ENCODE measurements at places on chromosomes 6 and 20. TPM values are rescaled to one million over a fixed set of nuclear protein-coding genes. Genes with fewer than 3 reads are reported as not detected.
A peak's percentile ranks its signal among the peaks of the same experiment; 100 is the strongest.

The RNF39 gene
- not detected for total RNA-seq

The WFDC10B gene
- total RNA-seq, result not detected

The SLC4A11 gene
- total RNA-seq, result 0.55 TPM

The CCND3 gene
- total RNA-seq, result 24.4 TPM

The CNKSR3 gene
- 11.7 TPM for total RNA-seq

The ATXN1 gene
- 3.9 TPM for total RNA-seq

The ADRM1 gene
- 90.4 TPM for total RNA-seq

The MLN gene
- total RNA-seq, result not detected

The SLC17A1 gene
- not detected for total RNA-seq

The RNF144B gene
- total RNA-seq, result 0.59 TPM

The GSTA3 gene
- total RNA-seq, result not detected

DNA sequence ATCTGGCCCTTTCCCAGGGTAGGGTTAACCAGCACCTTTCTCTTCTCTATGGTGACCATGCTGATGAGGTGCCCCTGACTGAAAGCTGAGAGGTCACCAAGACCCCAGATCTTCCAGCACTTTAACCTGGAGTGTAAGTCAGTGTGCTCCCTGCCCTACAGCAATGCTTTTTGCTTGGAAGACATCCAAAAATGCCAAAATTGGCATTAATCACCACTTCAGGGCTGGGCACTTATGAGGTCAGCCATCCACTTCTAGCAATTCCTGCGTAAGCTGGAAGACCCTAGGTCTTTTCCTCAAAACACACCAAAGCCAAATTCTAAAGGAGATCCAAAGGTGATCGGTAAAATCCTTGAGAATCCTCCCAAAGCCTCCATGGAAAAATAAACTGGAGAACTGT, 81.2 kb upstream of the LOC128125822 start:
- H3K4me3 ChIP-seq, result no peak overlapping the region
- H3K27me3 ChIP-seq, result no peaks in the 10 kb centered on the region
- no peak for DNase-seq
- no peaks in the 10 kb centered on the region for H3K4me1 ChIP-seq

DNA sequence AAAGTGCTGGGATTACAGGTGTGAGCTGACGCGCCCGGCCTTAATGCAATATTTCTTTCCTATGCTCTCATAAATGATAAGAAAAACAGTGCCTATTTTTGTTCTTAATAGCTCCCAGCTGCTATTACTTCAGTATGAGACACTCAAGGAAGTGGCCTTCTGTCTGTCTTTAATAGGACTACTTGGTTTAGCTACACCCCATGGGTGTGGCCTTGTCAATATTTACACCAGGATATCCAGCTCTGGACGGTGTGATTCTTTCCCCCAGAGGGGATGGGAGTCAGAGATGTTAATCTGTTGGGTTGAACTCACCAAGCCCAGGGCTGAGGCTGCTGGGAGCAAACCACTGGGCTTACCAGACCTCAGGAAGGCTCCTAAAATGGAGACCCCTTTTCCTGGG, 134.2 kb downstream of the CEP57L1 start:
- no peak overlapping the region for H3K4me3 ChIP-seq
- no peak for DNase-seq
- H3K4me1 ChIP-seq, result no peaks in the 10 kb centered on the region
- no peak overlapping the region for H3K27ac ChIP-seq

- H3K27ac ChIP-seq, result no peak overlapping the region
- no peaks in the 10 kb centered on the region for H3K27me3 ChIP-seq
- H3K4me1 ChIP-seq, result no peaks in the 10 kb centered on the region
- DNase-seq, result no peak
- H3K4me3 ChIP-seq, result no peak overlapping the region
Measured at GRCh38 chr6:118444796-118445195, 103.3 kb upstream of the PLN start.

DNA sequence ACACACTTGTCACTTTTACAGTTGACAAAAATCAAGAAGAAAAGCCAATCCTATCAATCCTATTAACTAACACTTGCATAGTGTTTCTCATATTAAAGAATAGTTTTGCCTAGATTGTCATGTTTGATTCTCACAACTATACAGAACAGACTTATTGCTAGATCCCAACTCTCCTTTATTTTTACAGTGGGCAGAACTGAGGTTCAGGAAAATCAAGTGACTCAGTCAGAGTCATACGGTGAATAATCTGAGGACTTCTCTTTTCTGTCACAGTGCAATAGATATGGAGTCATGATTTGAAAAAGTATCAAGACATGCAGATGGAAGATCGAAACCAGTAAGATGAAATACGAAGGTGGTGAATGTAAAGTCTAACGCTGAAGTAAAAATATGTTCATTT, 195.1 kb upstream of the CITED2 start:
- H3K4me1 ChIP-seq, result no peaks in the 10 kb centered on the region
- H3K27me3 ChIP-seq, result no peaks in the 10 kb centered on the region
- no peak for DNase-seq
- no peak overlapping the region for H3K27ac ChIP-seq

- peaks cover 13% of the 10 kb centered on the region for H3K27me3 ChIP-seq
- DNase-seq, result no peak
- no peaks in the 10 kb centered on the region for H3K36me3 ChIP-seq
- no peak overlapping the region for H3K27ac ChIP-seq
Measured at GRCh38 chr6:168601546-168601945, 160.6 kb downstream of the SMOC2 start.

GRCh38 chr6:101912311-101912710, 518.8 kb downstream of the GRIK2 start:
- no peak overlapping the region for H3K4me3 ChIP-seq
- H3K27ac ChIP-seq, result peak overlapping the region; percentile 43
- DNase-seq, result no peak
- H3K4me1 ChIP-seq, result peaks cover 10% of the 10 kb centered on the region

DNA sequence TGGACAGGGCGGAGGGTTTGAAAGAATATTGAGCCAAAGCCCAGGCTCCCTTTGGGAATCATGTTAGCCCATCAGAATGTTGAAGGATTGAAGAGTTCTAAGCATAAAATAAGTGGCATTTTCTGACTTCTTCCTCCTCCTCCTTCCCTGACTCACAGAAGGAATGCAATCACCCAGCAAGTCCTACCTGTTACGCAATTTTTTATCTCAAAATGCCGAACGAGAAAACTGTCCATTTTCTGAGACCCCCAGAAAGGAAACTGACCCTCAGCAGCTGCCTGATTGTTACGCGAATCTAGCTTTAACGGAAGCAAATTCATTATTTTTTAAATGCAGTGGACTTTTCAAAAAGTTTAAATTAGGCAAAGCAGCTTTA, 4.7 kb upstream of the DNAJC5 start:
- peaks cover 2% of the 10 kb centered on the region for H3K36me3 ChIP-seq
- no peak overlapping the region for H3K27ac ChIP-seq
- no peak for DNase-seq

GRCh38 chr20:48238781-48239180, 453.5 kb upstream of the SULF2 start:
- no peak overlapping the region for H3K27ac ChIP-seq
- no peaks in the 10 kb centered on the region for H3K36me3 ChIP-seq
- no peaks in the 10 kb centered on the region for H3K27me3 ChIP-seq
- DNase-seq, result no peak
- no peaks in the 10 kb centered on the region for H3K4me1 ChIP-seq

GRCh38 chr6:112557435-112557834, 210.3 kb downstream of the RFPL4B start:
- H3K27ac ChIP-seq, result no peak overlapping the region
- peaks cover 37% of the 10 kb centered on the region for H3K4me1 ChIP-seq
- peaks cover 14% of the 10 kb centered on the region for H3K36me3 ChIP-seq
- no peaks in the 10 kb centered on the region for H3K27me3 ChIP-seq
- no peak for DNase-seq

GRCh38 chr20:6178537-6178936, 55.7 kb upstream of the FERMT1 start:
- peak; percentile 2 for DNase-seq
- H3K36me3 ChIP-seq, result no peaks in the 10 kb centered on the region
- H3K4me1 ChIP-seq, result no peaks in the 10 kb centered on the region
- peaks cover 6% of the 10 kb centered on the region for H3K27me3 ChIP-seq
- H3K27ac ChIP-seq, result no peak overlapping the region

DNA sequence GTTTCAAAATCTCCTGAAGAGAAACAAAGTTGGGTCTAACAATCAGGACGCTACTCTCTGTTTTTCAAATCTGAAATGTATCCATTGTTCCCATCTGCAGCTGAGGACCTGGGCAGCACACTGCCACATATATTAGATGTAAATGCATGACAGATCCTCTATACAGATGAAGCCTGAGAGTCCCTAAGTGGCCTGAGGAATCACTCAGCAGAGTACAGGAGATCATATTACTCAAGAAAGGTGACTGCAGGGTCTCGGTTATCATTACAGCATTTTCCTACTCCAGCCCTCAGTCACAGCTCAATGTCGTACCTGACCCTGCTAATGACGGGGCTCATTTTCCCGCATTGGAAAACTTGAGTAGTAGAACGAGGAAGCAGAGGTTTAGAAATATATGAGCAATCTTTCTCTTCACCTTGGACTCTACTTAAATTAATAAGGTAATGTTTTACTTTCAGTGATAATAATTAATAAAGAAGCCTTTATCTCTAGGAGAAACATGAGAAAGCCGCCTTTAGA, 256.2 kb upstream of the IRAK1BP1 start:
- H3K4me1 ChIP-seq, result no peaks in the 10 kb centered on the region
- no peak overlapping the region for H3K4me3 ChIP-seq
- DNase-seq, result no peak

- H3K4me1 ChIP-seq, result peaks cover 31% of the 10 kb centered on the region
- peak overlapping the region; percentile 98 for H3K27ac ChIP-seq
- peaks cover 23% of the 10 kb centered on the region for H3K36me3 ChIP-seq
- H3K27me3 ChIP-seq, result peaks cover 35% of the 10 kb centered on the region
Measured at GRCh38 chr6:106973836-106974335, 643 bp downstream of the CD24 start.

- no peak overlapping the region for H3K4me3 ChIP-seq
- no peaks in the 10 kb centered on the region for H3K36me3 ChIP-seq
- no peaks in the 10 kb centered on the region for H3K4me1 ChIP-seq
- no peak overlapping the region for H3K27ac ChIP-seq
- DNase-seq, result no peak
Measured at GRCh38 chr6:160222491-160222890, 36.1 kb downstream of the SLC22A2 start.

GRCh38 chr6:129792049-129792448, 69.1 kb downstream of the TMEM244 start:
- no peak for DNase-seq
- H3K36me3 ChIP-seq, result no peaks in the 10 kb centered on the region
- H3K27ac ChIP-seq, result no peak overlapping the region

DNA sequence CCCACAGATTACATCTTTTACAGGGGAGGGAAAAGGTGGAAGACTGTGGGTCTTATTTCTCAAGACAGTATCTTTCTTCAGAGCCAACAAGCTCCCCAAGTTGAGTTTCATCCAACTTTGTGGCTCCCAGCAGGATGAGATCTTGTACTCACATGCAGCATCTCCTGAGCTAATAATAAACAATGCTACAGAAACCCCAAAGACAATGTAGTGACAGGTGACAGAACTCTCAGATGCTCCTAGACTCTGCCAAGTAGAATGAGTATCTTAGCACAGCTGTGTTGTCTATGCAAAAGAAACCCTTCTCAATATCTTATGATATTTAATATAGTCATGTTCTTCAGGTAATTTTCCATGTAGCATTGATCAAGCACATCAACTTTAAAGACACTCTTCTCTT, 90.0 kb downstream of the TBX18 start:
- H3K4me3 ChIP-seq, result no peak overlapping the region
- no peaks in the 10 kb centered on the region for H3K4me1 ChIP-seq
- no peaks in the 10 kb centered on the region for H3K36me3 ChIP-seq
- H3K27me3 ChIP-seq, result peaks cover 2% of the 10 kb centered on the region
- no peak overlapping the region for H3K27ac ChIP-seq
- no peak for DNase-seq

- peaks cover 19% of the 10 kb centered on the region for H3K36me3 ChIP-seq
- DNase-seq, result no peak
- H3K27ac ChIP-seq, result no peak overlapping the region
- no peaks in the 10 kb centered on the region for H3K27me3 ChIP-seq
Measured at GRCh38 chr6:147361311-147361981, 147.0 kb upstream of the SAMD5 start.

GRCh38 chr6:112563368-112563767, 216.2 kb downstream of the RFPL4B start:
- peak overlapping the region; percentile 90 for H3K27ac ChIP-seq
- no peaks in the 10 kb centered on the region for H3K27me3 ChIP-seq
- H3K36me3 ChIP-seq, result peaks cover 6% of the 10 kb centered on the region
- no peak overlapping the region for H3K4me3 ChIP-seq
- DNase-seq, result no peak
- peaks cover 52% of the 10 kb centered on the region for H3K4me1 ChIP-seq

DNA sequence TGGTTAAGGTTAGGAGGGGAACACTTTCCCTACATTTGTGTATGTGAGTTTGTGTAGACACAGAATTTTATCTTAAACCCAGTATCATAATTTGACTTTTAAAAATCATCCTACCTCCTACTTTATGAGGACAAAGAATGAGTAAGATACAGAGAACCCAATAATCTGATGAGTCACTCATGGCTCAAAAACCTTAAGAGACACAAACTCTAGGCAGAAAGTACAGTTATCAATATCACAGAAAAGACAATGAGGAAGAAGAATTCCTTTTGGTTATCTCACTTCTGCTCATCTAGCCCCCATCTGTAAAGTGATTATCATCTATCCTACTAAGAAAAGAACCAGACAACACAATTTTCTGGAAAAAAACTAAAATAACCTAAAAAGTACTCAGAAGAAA, 87.7 kb downstream of the EPB41L2 start:
- H3K4me3 ChIP-seq, result no peak overlapping the region
- no peaks in the 10 kb centered on the region for H3K36me3 ChIP-seq
- H3K27ac ChIP-seq, result no peak overlapping the region
- peaks cover 42% of the 10 kb centered on the region for H3K4me1 ChIP-seq
- DNase-seq, result no peak

- no peaks in the 10 kb centered on the region for H3K27me3 ChIP-seq
- H3K4me3 ChIP-seq, result no peak overlapping the region
- no peak for DNase-seq
Measured at GRCh38 chr6:169075211-169075914, 178.3 kb downstream of the THBS2 start.

GRCh38 chr6:140872885-140873284, 1259.8 kb upstream of the GJE1 start:
- no peak overlapping the region for H3K4me3 ChIP-seq
- no peak for DNase-seq
- H3K27me3 ChIP-seq, result no peaks in the 10 kb centered on the region
- peaks cover 20% of the 10 kb centered on the region for H3K36me3 ChIP-seq

Data from neural crest cell (in vitro differentiated cells).